ENCODE measurements at places on chromosomes 4 and X.
A peak's percentile ranks its signal among the peaks of the same experiment; 100 is the strongest.

GRCh38 chr4:130043732-130044160 lies 947.8 kb downstream of the C4orf33 start:
- no peak for DNase-seq

DNA sequence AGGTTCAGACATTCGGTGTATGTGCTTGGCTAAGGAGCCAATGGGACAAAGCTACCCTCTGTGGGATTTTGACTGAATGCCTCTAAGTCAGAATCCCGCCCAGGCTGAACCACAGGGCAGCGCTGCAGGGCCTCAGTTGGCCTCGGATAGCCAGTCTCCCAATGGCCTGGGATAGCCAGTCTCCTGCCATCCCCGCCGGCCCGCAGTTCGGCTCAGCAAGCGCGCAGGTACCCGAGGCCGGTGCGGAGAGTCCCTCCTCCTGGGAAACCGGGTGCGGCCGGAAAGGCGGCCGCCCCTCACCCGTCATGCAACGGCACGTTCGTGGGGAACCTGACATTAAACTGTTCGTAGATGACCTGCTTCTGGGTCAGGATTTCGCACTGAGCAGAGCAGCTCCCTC lies 16.1 kb downstream of the PPEF2 start:
- DNase-seq: no peak

GRCh38 chr4:175443547-175443946 lies 368.5 kb downstream of the GPM6A start:
- DNase-seq: no peak

DNA sequence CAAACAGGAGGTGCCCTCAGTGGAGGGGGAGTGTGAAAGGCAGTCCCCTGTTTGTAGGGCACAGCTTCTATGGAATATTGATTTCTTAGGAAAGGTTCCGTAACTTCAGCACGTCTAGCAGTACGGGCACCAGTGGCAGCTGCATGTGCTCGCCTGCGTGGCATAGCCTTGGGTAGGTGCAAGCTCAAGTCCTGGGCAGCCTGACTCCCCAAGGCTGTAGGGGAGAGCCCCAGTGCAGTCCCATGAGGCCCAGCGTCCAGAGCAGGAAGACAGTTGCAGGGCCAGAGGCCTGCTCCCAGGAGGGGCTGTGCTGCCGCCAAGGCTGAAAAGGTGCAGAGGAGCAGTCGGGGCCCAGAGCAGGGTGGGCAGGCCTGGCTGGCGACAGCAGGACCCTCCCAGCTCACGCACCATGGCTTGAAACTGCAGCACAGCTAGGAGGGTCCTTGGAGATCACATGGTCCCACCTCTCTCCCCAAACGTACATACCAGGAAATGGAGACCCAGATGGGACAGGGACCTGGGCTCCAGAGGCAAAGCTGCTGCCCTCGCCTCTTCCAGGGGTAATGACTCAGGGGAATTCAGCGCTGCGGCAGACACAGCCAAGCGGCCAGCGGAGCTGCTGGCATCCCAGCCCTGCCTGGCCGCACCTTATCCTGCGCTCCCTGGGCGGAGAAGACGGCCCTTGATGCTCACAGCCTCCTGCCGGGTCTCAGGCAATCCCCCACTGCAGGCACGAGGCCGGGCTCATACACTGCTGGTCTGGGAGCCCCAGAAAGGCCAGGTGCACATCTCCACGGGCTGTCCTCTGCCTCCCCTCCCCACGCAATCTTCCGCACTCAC lies 6.0 kb upstream of the DUSP9 start:
- DNase-seq: no peak

- no peak for DNase-seq
These were observed 37.7 kb downstream of the CLDN2 start for GRCh38 chrX:106957856-106958255.

DNA sequence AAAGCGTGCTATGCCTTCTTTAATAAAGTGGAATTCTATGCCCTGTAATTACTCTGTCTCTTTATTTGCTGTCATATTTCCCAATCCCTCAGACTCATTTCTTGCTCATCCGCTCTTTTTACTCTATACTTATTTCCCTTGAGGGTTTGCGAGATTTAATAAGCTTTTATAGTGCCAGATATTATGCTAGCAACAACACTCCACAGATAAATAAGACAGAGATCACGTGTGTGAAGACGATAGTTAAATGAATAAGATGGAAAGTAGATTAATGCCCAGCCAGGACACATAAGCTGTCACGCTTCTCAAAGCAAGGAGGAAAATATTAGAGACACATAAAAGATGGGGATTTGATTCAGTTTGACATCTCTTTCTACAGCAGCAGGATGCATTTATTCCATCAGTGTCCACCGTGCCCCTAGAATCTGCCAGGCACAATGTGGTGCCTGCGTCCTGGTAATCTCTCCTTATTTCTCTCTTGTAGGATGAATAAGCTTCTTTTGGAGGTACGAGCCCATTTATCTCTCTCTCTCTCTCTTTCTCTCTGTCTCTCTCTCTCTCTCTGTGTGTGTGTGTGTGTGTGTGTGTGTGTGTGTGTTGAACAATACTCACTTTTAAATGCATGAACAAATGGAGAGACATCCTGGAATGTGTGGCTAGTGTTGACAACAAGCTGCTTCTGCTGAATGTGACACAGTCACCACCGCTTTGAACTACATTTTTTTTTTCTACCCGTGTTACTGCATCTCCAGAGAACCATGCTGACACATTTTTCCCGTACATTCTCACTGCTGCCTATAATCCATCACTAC lies 48.2 kb downstream of the TMEM156 start:
- no peak for DNase-seq

GRCh38 chr4:492412-492811 lies 6.5 kb downstream of the ZNF721 start:
- DNase-seq: no peak

- no peak for DNase-seq
These were observed 2.4 kb downstream of the MOSPD2 start for GRCh38 chrX:14875624-14876023.

GRCh38 chr4:121112530-121112929 lies 40.2 kb upstream of the NDNF start:
- DNase-seq: no peak

- no peak for DNase-seq
These were observed 138.8 kb upstream of the BANK1 start for GRCh38 chr4:101651778-101652177.

GRCh38 chr4:121192480-121192879 lies 28.4 kb upstream of the TNIP3 start:
- no peak for DNase-seq

DNA sequence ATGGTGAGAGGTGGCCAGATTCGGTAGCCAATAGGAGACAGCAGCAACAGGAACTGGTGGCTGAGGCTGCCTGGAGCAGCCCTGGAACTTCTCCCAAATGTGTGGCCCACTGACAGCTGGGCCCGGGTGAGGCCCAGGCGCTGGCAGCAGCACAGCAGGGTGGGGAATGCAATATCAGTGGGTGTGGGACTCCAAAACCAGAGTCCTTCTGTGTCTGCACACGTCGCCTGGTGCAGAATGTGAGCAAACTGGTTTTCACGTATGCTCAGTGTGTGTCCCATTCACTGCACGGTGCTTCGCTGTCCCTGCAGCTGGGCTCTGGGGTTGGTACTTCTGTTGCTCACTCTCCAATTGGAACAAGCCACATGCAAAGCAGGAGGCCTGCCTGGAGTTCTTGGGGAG lies 14.4 kb upstream of the CENPU start:
- DNase-seq: no peak

DNA sequence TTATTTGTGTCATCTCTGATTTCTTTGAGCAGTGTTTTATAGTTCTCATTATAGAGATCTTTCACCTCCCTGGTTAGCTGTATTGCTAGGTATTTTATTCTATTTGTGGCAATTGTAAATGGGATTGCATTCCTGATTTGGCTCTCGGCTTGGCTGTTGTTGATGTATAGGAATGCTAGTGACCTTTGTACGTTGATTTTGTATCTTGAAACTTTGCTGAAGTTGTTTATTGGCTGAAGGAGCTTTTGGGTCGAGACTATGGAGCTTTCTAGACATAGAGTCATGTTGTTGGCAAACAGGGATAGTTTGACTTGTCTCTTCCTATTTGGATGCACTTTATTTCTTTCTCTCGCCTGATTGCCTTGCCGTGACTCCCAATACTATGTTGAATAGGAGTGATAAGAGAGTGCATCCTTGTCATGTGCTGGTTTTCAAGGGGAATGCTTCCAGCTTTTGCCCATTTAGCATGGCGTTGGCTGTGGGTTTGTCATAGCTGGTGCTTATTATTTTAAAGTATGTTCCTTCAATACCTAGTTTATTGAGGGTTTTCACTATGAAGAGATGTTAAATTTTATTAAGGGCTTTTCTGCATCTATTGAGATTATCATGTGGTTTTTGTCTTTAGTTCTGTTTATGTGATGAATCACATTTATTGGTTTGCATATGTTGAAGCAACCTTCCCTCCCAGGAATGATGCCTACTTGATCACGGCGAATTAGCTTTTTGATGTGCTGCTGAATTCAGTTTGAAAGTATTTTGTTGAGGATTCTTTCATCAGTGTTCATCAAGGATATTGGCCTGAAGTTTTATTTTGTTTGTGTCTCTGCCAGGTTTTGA lies 72.7 kb upstream of the BOD1L1 start:
- DNase-seq: no peak

- peak; percentile 44 for DNase-seq
These were observed 216.9 kb downstream of the PTTG2 start for GRCh38 chr4:38177035-38177546.

DNA sequence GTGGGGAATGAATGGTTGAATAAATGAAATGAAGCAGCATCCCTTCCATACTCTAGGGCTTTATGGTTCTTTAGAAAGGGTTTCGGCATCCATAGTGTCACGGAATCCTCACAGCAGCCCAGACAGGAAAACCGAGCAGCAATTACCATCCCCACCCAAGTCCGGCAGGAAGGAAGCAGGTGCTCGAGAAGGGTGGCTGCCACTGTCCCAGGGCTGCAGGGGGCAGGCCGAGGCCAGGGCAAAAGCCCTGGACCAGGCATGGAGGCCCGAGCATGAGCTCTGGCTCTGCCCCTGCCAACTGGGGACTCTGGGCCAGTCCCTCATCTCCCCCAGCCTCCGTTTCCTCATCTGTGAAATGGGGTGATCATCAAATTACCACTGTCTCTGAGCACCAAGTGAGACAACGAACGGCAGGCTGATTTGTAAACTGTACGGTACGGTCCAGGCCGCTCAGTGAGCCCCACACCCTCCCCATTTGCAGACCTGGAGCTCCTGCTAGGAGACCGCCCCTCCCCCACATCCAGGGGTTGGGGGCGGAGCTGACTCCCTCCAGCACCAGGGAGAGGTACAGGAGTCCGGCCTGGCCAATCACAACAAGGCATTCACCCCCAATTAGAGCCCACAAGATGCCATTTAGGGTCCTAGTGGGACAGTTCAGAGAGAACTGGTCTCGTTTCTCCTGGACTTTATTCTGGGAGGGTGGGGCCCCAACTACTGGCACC lies 100.4 kb downstream of the WFS1 start:
- no peak for DNase-seq

GRCh38 chr4:119675391-119675790 lies 46.8 kb upstream of the PDE5A start:
- no peak for DNase-seq

GRCh38 chrX:129980001-129980401 lies 2.4 kb upstream of the BCORL1 start:
- DNase-seq: peak; percentile 35

- DNase-seq: no peak
These were observed 94.2 kb downstream of the KDR start for GRCh38 chr4:55031158-55031557.

GRCh38 chr4:93147524-93148212 lies 680.9 kb upstream of the ATOH1 start:
- no peak for DNase-seq

GRCh38 chr4:152849350-152849749 lies 69.6 kb downstream of the ARFIP1 start:
- no peak for DNase-seq

- no peak for DNase-seq
These were observed 129.4 kb downstream of the CNKSR2 start for GRCh38 chrX:21503593-21503992.

DNA sequence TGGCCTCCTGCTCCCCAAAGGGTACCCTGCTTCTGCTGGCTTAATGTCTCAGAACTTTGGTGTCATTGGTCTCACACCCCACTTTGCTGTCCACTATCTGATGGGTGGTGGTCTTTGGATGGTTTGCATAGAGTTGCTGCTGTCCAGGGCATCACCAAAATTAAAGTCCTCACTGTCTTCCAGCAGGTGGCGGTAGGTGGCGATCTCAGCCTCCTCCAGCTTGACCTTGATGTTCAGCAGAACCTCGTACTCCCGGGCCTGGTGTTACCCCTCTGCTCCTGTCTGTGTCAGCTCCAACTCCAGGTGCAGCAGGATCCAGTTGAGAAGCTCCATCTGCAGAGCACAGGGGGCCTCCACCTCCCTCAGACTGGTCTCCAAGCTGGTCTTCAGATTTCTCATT lies 1169.5 kb upstream of the PABPC4L start:
- DNase-seq: peak; percentile 2

Measured in activated naive CD8-positive, alpha-beta T cell treated with anti-CD3 and anti-CD28 coated beads, Interleukin-2, amount 50 U/mL, for 24 hours (primary cell).